ENCODE measurements at places on chromosomes 13 and 19. TPM values are rescaled to one million over a fixed set of nuclear protein-coding genes. Genes with fewer than 3 reads are reported as not detected.

KLK3 gene
- not detected for polyA plus RNA-seq

DNA sequence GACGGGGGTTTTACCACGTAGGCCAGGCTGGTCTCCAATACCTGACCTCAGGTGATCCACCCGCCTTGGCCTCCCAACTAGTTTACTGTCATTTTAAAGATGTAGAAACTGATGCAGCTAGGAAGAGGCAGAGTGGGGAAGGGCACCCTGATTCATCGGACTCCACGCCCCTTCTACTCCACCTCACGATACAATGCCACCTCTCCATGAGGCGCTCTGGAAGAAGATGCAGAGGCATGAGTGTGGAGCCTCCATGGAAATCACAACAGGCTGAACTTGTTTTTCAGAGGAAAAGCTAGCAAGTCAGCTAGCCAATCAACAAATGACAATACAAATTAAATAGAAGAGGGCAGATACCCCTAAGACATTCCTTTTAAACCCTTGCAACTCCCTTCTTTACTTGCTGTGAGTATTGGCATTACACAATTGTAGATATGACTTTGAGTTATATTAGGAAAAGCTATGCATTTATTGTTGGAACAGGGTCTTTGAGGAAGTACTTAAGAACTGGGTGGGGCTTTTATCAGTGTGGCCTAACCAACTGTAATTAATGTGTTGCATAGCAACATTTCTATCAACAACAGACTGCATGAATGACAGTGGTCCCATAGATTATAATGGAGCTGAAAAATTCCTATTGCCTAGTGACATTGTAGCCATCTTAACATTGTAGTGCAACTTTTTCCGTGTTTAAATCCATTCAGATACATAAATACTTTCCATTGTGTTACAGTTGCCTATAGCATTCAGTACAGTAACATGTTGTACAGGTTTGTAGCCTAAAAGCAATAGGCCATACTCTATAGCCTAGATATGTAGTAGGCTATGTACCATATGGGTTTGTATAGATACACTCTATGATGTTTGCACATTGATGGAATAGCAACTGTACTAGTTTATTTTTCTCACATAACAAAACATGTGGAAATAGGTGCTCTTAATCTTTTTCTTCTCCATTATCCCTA is 17.6 kb downstream of the WDFY2 start:
- peaks cover 10% of the 10 kb centered on the region for H3K36me3 ChIP-seq
- DNase-seq: no peak
- H3K27ac ChIP-seq: no peak overlapping the region
- H3K27me3 ChIP-seq: no peaks in the 10 kb centered on the region
- no peak overlapping the region for H3K4me3 ChIP-seq

DNA sequence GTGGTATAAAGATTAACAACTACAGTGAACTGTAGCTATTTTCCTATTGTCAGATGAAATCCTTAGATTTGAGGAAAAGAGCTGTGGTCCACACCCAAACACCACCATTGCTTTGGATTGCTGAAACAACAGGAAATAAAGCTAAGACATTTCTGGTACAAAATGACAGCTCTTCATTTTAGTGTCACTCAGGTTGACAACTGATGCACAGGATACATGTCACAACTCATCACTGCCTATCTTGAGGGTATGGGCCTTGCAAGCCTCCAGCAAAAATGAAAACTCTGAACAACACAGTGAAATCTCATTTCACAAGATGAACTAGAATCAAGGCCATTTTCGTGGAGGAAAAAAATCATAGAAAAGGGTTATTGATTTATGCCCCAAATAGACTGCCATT is 339.7 kb downstream of the ITGBL1 start:
- no peak overlapping the region for H3K27ac ChIP-seq
- H3K4me3 ChIP-seq: no peak overlapping the region
- H3K4me1 ChIP-seq: no peaks in the 10 kb centered on the region
- H3K27me3 ChIP-seq: no peaks in the 10 kb centered on the region

DNA sequence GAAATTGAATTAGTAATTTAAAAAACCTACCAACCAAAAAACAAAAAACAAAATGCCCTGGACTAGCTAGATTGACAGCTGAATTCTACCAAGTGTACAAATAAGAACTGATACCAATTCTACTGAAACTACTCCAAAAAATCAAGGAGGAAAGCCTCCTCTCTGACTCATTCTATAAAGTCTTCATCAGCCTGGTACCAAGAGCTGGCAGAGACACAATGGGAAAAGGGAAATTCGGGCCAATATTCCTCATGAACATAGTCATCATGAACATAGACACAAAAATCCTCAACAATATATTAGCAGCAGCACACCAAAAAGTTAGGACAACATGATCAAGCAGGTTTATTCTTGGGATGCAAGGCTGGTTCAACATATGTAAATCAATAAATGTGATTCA is 2667.7 kb upstream of the PCDH20 start:
- H3K27me3 ChIP-seq: no peaks in the 10 kb centered on the region
- H3K36me3 ChIP-seq: no peaks in the 10 kb centered on the region
- H3K27ac ChIP-seq: no peak overlapping the region
- no peak for DNase-seq
- H3K4me3 ChIP-seq: no peak overlapping the region

- no peak overlapping the region for H3K27ac ChIP-seq
- H3K27me3 ChIP-seq: peaks cover 9% of the 10 kb centered on the region
- DNase-seq: peak; percentile 50
Measured at GRCh38 chr19:41795031-41795461, 1.3 kb upstream of the CEACAM3 start.

CEBPA gene
- polyA plus RNA-seq: 3.9 TPM

Measured in immature natural killer cell (primary cell).